Breast epithelium (tissue), 4 donors: ENCODE measurements at places on chromosomes 12 and 14. TPM values are rescaled to one million over a fixed set of nuclear protein-coding genes. Genes with fewer than 3 reads are reported as not detected.

KRT6A gene
- total RNA-seq: not detected

UBR7 gene
- 31.0 TPM for total RNA-seq

SIX6 gene
- not detected for total RNA-seq

NOVA1 gene
- total RNA-seq: 59.0 TPM

DNA sequence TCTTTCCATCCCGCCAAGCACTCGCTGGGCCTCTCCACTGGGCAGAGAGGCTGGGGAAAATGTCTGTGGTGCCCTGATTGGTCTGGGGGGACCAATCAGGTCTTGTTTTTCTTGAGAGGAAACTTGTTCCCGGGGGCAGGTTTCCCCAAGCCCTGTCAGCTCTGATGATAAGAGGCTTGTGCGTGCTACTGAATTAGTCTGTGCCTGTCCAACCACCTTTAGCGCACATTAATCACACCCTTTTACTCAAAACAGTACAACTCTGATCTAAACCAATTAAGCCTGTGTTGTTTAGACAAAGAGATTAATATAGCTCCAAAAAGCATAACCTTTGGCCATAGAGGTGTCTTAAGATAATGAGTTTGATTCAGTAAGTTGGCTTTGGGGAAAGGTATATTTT, 580.4 kb downstream of the VRK1 start:
- H3K27me3 ChIP-seq: no peaks in the 10 kb centered on the region
- no peak overlapping the region for H3K4me3 ChIP-seq
- H3K36me3 ChIP-seq: no peaks in the 10 kb centered on the region
- H3K4me1 ChIP-seq: no peaks in the 10 kb centered on the region

DNA sequence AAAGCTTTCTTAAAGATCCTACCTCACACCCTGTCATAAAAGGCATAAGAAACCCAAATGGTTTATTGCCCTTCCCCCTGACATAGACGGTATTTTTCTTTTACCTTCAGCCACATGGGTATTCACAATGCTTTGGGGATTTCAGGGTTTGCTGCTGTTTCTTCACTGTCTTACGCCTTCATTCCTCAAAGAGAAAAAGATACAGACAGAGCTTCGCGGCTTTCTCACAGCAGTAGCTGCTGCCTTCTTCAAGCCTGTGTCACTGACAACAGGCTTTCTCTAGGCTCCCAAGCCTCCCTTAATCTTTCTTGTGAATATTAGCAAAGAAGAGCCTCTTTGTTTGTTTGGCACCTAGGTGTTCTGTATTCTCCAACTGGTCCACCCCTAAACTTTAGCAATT, 197.4 kb upstream of the ARID2 start:
- no peaks in the 10 kb centered on the region for H3K27me3 ChIP-seq
- no peak overlapping the region for H3K4me3 ChIP-seq
- no peaks in the 10 kb centered on the region for H3K36me3 ChIP-seq
- DNase-seq: no peak
- no peak overlapping the region for H3K27ac ChIP-seq

GRCh38 chr12:104130760-104131159, 7.2 kb downstream of the NFYB start:
- no peak overlapping the region for H3K27ac ChIP-seq
- no peaks in the 10 kb centered on the region for H3K4me1 ChIP-seq
- H3K36me3 ChIP-seq: peaks cover 11% of the 10 kb centered on the region
- H3K27me3 ChIP-seq: no peaks in the 10 kb centered on the region

- no peak overlapping the region for H3K4me3 ChIP-seq
- no peaks in the 10 kb centered on the region for H3K27me3 ChIP-seq
- H3K4me1 ChIP-seq: peaks cover 6% of the 10 kb centered on the region
Measured at GRCh38 chr14:61511558-61511948, 183.8 kb upstream of the HIF1A start.

DNA sequence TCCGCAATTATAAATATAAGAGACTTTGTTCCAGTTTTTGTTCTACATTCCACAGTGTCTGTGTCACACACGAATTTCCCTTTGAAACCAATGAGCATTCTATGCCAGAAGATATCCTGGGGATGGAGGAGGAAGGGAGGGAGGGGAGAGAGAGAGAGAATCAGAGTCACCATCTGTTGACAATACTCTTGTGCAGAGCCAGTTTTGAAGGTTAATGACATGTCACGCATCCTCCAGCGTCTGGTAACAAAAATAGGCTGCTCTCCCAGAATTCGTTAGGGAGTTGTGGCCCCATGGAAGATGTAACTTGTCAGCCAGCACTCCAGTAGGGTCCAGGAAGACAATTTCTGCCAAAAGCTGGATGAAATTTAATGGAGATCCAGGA, 213.5 kb upstream of the KRR1 start:
- DNase-seq: no peak
- peak overlapping the region; percentile 62 for H3K27ac ChIP-seq
- peaks cover 7% of the 10 kb centered on the region for H3K4me1 ChIP-seq
